ENCODE measurements at places on chromosomes 3 and 15. TPM values are rescaled to one million over a fixed set of nuclear protein-coding genes. Genes with fewer than 3 reads are reported as not detected.

PRSS50 gene
- not detected for total RNA-seq

GRCh38 chr3:67357610-67358458, 296.6 kb downstream of the SUCLG2 start:
- DNase-seq: no peak

GRCh38 chr3:30305021-30305420, 301.4 kb upstream of the TGFBR2 start:
- DNase-seq: no peak

SLC24A5 gene
- not detected for total RNA-seq

- DNase-seq: peak; percentile 97
Measured at GRCh38 chr15:44536962-44537734, at the start of gene EIF3J. Gene EIF3J (plus strand): TSS chr15:44537147. CDS start chr15:44537195, 48 bp downstream.

DNA sequence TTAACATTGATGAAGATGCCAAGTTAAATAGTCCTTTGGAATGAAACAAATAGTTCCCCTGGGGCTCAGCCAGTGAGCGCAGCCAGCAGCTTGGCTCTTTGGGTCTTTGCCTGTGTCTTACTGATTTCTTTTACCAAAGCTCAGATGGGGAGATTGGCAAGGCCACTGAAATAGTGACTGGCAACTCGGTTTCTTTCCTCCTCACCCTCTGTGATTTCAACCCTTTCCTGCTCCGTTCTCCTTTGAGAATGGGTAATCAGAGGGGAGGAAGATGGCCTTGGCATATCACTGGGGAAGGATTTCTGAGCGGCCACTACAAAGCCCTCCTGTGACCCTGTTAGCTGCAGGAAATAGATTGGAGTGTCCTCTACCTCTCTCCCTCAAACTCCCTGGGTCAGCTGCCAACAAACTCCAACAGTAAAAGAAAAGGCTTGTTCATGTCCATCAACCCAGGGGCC, 337.1 kb upstream of the LRRFIP2 start:
- no peak for DNase-seq

DNA sequence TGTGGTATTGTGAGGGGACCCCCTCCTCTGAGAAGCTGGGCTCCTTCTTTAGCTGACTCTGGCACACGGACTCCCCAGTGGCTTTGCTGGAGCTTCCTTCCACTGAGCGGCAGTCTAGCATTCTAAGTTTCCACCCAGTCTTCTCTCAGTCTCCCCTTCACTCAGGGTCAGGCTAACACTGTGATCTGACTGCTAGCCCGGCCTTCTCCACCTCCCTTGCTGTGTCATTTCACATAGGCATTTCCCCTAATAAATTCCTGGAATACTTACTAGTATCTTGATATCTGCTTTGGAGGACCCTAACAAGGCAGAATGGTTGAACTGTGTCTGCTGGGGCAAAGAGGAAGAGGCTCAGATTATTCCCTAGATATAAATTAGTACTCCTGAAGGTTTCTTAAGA, 106.2 kb upstream of the THBS1 start:
- no peak for DNase-seq

GRCh38 chr3:123768480-123769355, 115.4 kb downstream of the MYLK start:
- DNase-seq: no peak

Data from activated CD8-positive, alpha-beta memory T cell treated with anti-CD3 and anti-CD28 coated beads, Interleukin-2, amount 10 ng/mL, durations not matched to agents 7 days and 5 days (primary cell).